ENCODE measurements at places on chromosomes 2 and 18.
A peak's percentile ranks its signal among the peaks of the same experiment; 100 is the strongest.

- DNase-seq = no peak
These were observed 147.7 kb downstream of the TSN start for GRCh38 chr2:121903037-121903689.

GRCh38 chr2:46131-46470 is 204 bp downstream of the FAM110C start:
- DNase-seq = no peak

DNA sequence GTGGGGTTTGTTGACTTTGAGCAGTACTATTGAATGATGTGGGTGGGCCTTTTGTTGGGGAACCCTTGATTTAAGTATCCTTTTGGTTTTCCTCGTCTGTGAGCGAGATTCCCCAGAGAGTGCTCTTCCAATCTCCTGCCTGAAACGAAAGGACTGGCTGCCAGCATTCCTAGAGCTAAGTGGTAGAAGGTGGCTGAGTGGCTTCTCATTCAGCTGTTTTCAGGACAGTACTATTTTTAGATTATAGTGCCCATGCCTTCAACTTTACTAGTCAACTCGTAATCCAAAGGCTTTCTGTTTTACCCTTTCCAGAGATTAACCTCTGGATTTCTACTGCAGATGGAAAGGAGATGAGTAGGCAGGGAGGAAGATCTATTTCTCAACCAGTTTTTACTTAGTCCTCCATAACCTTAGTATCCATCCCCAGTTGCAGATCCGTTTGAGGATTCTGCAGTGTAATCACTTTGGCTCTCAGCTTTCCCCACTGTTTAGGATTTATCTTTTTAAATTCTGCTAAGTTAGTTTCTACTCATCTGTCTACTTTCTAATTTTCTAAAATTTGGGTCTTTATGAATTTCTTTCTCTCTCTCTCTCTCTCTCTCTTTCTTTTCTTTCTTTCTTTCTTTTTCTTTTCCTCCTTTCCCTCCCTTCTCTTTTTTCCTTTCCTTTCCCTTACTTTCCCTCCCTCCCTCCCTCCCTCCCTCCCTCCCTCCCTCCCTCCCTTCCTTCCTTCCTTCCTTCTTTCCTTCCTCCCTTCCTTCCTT is 9.2 kb downstream of the SLC4A1AP start:
- DNase-seq = no peak

- DNase-seq = no peak
These were observed 1.7 kb downstream of the EMILIN1 start for GRCh38 chr2:27080140-27080469.

DNA sequence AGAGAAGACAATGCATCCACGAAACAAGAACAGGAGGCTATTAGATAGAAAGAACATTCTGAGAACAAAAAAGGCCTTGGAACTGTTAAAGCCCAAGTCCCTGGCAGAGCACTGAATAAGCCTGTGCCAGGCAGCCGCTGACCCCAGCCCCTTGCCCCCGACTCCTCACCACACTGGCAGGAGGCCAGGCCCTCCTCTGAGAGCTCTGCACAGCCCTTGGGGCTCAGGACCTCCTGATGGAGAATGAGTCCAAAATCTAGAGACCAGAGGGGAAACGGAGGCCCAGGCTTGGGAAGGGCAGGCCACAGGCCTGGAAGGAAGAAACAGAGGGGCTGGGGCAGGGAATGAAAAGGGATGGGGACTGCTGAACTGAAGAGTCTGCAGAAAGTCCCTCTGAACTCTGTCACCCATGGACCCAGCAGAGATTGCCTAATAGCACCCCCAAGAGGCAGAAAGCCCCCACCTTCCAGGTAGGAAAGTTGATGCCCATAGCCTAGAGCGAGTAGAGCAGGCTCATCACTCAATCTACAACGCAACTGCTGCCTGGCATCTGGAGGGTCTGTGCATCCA is 18.3 kb upstream of the TNS1 start:
- DNase-seq = no peak

DNA sequence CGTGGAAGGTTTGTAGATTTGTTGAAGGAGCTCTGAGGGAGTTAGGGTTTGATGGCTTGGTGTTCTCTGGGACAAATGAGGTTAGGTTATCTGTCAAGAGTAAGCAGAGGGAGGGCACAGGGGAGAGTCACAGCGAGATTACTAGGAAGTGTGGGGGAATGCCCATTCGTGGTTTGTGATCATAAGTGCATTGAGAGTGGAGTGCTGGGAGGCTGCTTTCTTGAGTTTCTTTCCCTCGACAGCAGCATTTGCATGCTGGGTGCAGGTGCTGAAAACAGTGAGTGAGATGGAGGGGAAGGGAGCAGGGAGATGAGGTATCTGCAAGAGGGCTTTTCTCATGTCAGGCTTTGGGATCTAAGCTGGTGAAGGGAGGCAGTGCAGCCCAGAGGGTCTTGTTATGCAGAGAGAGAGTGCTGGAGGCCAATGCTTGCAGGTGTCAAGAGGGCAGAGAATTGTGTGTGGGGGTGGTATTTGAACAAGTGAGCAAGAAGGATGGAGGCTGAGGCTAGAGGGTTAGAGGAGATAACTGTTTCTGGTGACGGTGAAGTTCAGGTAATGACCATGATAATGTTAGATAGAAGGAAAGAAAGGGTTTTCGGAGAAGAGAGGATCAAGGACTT is 8.8 kb downstream of the RALB start:
- DNase-seq = peak; percentile 48

DNA sequence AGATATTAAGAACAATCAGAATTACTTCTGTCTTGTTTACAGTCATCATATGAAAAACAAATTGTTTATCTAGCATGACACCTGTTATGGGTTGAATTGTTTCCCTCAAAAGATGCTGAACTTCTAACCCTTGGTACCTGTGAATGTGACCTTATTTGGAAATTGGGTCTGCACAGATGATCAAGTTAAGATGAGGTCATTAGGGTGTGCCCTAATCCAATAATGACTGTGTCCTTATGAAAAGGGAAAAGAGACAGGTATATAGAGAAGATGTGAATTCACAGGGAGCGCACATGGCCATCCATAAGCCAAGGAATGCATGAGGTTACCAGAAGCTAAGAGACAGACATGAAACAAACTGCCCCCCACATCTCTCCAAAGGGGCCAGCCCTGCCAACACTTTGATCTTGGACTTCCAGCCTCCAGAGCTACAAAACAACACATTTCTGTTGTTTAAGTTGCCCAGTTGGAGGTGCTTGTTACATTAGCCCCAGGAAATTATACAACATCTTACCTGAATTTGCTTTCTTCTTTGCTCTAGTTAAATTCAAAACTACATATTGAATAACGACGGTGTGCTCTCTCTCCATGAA is 2.3 kb upstream of the HPCAL1 start:
- no peak for DNase-seq

DNA sequence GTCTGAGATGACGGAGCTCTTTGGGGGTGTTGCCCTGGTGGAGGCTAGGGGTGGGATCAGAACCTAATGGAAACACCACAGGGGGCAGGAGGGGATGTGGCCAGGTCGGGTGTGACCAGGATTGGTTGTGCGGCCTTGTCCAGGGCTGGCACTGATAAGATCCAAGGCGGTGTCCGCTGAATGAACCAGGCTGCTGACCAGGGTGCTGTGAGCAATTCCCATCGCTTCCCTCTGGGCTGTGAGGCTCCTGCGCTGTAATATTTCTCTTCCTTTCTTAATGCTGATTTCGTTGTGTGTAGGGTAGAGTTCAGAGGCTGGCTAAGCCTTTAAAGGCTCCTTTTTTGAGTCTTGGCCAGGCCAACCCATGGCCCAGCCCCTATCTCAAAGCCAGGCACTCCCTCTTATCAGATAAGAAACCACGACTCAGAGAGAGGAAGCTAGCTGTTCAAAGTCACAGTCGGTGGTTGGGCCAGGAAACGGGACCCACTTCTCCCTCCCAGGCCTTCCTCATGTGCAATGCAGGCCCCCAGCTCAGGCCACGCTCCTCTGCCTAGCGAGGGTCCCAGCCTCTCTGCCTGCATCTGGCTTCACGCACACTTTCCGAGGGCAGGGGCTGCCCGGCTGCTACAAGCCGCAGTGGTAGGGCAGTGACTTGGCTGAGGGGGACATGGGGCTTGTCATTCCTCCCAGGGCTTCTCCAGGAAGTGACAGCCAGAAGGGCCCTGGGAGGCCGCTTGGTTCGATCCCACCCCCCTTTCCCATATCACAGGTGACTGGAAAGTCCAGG is 26.0 kb upstream of the FOSL2 start:
- peak; percentile 41 for DNase-seq

GRCh38 chr18:42164556-42164955 is 209.5 kb downstream of the PIK3C3 start:
- no peak for DNase-seq

DNA sequence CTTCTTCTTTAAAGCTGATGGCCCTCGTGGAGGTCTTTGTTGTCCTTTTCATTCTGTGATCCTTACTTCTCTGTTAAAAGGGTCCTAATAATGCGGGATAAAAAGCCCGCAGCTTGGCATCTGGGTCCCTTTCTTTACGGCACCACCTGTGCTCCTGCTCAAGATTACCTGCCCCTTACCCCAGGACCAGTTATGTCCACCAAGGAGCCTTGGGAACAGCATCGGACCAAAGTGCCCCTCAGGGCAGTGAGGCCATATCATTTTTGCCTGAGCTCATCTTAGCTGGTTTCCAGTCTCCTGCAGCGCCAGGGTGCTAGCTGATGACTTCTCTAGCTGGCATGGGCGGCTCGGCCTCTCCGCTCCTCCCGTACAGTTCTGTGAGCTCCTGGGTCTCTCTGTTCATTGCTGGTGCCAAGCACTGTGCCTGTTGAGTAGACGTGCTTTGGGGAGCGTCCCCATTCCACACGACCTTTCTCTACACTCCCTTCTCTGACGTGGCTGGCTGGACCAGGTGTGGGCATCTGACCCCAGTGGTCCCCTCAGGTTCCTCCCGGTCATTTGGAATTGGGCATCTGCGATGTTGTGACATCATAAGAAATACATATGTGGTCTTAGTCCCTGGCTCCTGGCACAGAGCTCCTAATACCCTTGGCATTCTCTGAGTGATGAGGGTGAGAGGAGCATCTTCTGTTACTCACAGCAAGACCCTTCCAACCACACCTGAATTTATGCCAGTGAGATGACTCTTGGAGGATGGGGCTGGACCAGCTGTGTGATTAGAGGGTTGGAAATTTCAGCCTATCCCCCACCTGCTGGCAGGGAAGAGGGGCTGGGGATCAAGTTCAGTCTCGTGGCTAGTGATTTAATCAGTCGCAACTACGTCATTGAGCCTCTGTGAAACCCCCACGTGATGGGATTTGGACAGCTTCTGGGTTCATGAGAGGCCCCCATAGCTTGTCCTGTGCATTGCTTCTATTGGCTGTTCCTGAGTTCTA is 134.2 kb upstream of the HS6ST1 start:
- DNase-seq = no peak

DNA sequence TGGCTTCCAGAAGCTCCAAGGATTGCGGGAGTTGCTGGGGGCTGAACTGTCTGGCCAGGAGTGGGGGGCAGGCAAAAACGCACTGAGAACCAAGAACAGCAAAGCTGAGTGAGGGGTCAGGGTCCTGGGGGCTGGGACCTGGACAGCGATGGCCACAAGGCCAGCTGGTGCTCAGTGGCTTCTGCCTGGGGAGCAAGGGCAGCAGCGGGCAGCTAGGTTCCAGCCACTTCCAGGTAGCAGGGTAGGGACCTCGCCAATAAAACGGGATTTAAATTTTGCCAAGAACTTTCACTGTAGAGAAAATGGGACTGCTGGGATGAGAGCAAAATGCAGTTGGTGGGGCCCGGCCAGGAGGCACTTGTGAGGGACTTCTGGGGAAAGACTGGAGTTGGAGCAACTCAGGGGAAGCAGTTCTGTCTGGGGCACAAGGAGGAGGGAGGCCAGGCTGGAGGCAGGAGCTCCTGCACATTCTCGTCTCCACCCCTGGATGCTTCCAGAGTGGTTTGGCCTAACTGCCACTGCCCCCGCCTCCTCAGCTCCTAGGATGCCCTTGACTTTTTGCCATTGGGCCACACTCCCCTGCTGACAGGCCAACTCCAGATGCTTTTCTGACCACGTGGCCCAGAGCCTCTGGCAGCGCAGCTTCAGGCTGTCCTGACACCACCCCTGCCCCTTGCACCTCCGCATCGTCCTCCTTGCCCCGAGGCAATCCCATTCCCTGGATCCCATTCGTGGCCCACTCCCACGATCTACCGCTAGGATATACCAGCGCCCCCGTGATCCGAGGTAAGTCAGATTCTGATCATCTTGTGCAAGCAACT is 5.5 kb upstream of the CCDC74A start:
- DNase-seq = no peak

- no peak for DNase-seq
These were observed 948.3 kb downstream of the CNTNAP5 start for GRCh38 chr2:124973396-124973795.

DNA sequence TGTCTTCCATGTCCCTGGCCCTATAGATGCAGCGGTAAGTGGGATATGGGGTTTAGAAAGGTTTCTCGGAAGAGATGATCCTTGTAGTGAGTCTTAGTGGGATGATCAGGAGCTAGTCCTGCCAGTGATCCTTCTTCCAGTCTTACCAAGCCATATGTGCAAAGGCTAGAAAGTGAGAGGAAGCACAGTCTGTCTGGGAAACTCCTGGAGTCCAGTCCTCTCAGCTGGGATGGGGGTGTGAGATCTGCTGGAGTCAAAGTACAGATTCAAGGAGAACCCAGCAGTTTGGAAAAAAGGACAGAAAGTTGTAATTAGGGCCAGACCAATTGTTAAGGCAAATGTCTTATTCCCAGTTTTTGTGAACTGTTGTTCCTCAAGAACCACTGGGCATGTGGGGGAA is 83.3 kb downstream of the LIMS1 start:
- no peak for DNase-seq

- DNase-seq = no peak
These were observed 11.2 kb upstream of the NEMP2 start for GRCh38 chr2:190545555-190546385.

DNA sequence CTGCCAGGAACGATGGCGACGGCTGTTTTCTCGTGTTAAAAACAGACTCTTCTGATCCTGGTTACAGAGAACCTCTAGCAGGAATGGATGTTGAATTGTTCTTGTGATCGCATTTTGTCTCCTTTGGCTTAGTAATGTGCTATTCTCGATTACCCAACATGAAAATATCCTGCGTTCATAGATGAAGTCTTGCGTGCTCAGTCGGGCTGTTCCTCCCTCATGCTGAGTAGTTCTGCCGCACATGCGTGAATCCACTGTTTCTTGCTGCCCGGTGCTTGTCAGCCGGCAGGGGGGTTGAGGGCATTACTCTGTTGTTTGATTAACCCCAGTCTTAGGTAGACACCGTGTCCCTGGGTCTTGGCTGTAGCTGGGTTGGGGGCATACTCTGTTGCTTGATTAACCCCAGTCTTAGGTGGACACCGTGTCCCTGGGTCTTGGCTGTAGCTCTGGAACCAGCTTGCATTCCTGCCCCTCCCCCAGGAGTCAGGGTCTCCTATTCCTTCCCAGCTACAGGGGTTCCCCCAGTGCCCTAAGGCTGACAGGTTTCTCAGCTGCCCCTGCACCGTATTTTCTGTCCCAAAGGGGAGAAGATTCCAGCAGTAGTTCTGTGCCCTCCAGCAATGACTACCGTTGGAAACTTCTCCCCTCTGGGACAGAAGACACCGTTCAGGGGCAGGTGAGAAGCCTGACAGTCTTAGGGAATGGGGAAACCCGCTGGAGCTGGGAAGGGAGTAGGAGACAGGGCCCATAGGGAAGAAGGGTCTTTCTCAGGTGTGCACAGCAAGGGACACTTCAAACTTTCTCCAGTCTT is 22.1 kb upstream of the ASB1 start:
- no peak for DNase-seq
